ENCODE measurements at places on chromosomes 5 and 9.

GRCh38 chr9:133578524-133579441 lies 30.4 kb downstream of the FAM163B start:
- no peak for DNase-seq

DNA sequence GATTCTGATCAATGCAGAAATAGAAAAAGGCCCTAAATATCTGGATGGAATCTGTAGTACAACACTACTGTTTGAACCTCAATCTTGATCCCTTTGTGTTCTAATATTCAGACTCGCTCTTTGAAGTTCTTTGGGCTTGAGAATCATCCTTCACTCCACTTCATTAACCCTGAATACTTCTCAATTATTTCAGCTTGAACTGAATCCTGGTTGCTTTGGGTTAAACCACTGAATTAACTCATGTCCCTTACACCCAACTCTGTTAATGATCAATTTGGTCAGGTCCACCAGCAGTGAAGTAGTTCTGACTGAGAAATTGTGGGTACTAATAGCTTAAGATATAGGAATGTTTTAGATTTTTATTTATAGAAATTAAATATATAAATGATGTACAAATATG lies 1707.2 kb upstream of the ACO1 start:
- no peak for DNase-seq

DNA sequence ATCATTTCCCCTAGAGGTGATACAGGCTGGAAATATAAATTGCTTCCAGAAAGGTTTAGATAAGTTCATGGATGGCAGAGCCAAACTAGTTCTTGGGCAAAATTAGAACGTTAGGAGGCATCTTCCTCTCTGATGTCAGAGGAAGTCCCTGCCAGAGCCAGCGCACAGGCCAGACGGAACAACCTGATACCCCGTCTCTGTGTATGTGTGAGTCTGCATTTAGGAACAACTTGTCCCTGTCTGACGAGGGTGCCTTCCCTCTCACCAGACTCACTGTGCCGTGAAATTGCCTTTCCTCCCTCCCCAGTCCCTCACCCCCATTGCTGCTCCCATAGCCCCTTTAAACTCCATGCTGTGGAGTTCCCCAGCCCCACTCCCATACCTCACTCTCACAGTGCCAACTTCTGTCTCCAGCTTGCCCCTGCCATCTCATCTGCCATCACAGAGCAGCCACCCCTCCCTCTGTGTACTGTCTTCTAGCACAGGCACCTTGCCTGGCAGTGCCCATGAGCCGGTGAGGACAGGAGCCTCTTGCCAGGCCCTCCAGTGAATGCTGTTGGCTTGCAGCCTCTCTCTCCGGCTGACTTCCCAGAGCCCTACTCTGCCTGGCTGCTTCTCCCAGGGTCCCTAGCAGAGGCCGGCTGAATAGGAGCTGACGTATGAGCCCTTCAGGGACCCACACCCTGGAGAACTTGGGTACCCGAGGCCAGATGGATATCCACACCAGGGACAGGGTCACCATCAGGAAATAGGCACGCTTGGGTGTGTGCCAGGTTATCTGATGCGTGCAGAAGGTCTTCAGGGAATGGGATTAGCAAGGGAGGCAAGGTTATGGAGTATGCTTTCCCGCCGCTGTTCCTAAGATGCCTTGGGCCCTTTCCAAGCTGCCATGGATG lies 26.7 kb downstream of the UNC5A start:
- no peak for DNase-seq

DNA sequence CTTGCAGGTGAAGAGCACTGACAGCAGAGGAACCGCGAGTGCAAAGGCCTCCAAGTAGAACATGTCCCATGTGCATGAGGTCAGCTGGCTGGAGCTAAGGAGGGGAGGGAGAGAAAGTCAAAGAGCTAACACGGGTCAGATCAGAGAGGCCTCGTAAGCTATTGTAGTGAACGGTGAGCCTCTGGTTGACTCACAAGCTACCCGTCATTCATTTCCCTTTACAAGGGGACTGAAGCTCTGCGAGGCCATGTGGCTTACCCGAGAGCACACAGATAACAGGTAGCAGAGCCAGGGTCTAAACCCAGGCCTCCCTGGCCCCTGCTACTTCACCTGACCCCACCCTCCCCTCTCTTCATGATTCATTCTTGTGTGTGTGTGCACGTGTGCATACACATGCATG lies 152.7 kb upstream of the ADRA1B start:
- no peak for DNase-seq

- no peak for DNase-seq
Measured at GRCh38 chr5:141737535-141737934, 55.5 kb upstream of the ARAP3 start.
